Bone marrow (tissue), 2 donors: ENCODE measurements at places on chromosomes 13 and 19.
A peak's percentile ranks its signal among the peaks of the same experiment; 100 is the strongest.

- no peak for DNase-seq
Measured at GRCh38 chr19:8261347-8261746, 46.8 kb downstream of the CD320 start.

DNA sequence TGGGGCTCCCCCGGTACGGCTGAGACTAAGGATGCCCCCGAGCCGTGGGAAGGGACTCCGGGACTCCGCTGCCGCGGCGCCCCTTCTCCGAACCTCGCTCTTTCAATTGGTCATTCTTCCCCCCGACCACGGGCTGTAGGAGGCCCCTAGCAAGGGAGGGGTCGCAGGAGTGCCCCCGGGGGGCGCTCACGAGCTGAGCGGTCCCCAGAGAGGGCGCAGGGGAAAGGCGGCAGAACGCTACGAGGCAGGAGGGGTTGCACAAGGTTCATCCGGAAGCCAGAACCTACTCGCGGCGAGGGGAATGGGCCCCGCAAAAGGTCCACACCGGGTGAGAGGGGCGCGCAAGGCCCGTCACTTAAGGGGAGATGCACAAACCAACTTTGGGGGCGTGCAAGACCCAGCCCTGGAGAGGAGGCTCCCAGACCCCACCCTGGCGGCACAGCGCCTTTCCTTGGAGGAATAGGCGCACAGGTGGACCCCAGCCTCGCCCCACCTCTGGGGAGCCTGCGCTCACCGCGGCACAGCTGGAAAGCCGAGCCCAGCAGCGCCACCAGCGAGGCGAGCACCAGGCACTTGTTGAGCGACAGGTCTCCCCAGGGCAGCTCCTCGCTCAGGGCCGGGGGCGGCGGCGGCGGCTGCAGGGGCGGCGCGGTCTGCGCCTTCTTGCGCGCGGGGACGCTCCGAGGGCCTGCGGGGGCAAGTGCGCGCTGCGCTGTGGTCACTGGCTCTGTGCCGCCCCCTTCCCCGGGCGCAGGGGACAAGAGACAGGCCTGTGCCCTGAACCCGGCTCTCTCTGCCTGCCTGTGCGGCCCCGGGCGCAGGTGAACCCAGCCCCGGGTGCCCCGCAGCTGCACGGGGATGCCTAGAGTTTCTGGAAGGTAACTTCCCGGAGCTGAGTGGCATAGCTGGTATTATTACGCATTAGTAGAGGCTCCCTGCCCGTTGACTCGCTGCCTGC lies 2.8 kb downstream of the JSRP1 start:
- peak; percentile 18 for DNase-seq

DNA sequence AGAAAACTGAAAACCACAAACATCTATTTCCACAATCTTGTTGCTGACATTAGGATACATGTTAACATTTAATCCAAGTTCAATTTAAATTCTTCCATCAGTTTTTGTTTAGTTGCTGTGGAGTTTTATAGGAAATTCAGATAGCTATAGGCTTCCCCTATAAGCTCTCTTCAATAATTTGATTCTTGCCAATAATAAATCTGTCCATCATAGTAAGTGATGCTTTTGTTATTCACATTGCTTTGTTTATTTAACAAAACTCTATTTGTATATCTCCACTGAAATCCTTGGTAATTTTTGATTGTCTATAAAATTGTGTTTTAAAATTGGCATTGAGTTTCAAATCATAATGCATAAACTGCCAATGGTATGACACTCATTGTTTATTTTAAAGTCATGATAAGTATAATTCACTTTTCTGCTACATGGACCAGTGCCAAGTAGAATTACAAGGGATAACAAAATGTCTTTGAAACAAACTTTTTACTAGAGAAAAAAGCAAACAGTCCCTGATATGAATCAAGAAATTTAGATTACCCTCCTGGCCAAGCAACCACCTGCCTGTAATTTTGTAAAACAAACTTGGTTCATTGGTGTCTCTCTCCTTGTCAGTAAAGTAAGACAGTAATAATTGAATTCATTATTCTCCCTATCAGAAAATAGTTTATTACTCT lies 577.3 kb upstream of the GPC6 start:
- no peak for DNase-seq

GRCh38 chr13:70043685-70044084 lies 63.9 kb upstream of the ATXN8OS start:
- DNase-seq: no peak

DNA sequence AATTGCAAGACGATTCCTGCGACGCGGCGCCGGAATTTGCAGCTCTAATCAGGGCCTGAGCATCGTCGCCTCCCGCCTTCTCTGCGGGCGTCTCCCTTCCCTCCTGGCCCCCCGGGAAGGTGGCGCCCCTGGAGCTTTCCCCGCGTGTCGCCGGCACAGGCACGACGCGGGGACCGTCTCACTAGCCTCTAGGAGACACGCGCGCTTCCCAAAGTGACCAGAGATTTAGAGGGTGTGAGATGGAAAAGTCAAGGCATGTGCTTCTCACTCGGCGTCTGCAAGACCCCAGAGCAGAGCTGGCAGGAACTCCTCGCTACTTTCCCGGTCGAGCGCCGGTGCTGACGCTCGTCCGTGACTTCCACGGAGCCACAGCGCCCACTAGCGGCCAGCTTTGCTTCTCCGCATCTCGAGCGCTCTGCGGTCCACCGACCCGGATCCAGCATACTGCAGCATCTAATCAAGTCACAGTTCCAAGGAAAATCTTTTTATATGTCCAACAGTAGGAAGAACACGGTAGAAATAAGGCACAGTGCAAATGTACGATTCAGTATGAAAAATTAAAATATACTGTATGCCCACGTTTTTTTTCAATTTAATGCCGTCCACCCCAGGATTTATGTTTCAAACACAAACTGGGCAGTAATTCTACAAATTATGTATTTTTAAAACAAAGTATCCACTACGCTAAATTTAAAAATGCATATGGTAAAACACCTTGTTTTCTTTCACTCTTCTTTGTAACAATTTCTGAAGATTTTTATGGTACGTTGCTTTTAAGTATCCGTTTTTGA lies 977 bp upstream of the EFNB2 start:
- peak; percentile 76 for DNase-seq

DNA sequence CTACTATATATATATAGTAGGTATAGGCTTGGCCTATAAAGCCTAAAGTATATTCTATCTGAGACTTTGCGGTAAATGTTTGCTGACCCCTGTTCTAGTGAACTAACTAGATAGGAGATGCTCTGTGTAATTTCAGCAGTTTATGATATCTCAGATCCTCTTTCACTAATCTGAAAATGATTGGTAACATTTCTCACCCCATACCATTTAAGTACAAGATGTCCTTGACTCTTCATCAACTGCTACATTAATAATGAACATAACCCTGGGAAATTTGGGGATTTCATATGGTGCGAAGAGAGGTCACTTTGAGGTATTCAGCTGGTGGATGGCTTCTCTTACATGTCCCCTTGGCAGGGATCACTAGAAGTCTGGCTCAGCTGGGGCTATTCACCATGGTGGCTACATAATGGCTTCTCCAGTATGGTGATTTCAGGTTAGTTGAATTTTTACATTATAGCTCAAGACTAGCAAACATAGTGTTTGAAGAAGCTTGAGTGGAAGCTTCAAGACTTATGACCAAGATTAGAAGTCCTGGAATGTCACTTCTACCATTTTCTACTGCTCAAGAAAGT lies 103.6 kb upstream of the MYCBP2 start:
- no peak for DNase-seq

DNA sequence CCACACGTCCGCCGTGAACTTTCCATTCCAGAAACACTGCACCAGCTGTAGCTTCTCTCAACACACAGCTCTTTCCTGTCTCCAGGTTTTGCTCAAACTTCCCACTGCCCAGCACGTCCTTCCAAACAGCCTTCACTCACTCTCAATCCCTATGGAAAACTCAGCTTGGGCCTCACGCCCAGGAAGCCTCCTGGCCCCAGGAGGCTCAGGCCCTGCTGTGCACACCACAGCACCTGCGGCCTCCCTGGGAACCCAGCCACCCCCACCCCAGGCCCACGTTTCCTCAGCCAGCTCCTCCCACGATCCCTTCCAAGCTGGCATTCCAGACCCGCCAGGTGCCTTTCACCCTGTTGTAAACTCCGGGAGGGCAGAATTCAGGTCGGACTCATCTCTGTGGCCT lies 35.2 kb downstream of the C13orf46 start:
- no peak for DNase-seq

- DNase-seq: no peak
Measured at GRCh38 chr19:30314056-30314804, 58.0 kb upstream of the ZNF536 start.

DNA sequence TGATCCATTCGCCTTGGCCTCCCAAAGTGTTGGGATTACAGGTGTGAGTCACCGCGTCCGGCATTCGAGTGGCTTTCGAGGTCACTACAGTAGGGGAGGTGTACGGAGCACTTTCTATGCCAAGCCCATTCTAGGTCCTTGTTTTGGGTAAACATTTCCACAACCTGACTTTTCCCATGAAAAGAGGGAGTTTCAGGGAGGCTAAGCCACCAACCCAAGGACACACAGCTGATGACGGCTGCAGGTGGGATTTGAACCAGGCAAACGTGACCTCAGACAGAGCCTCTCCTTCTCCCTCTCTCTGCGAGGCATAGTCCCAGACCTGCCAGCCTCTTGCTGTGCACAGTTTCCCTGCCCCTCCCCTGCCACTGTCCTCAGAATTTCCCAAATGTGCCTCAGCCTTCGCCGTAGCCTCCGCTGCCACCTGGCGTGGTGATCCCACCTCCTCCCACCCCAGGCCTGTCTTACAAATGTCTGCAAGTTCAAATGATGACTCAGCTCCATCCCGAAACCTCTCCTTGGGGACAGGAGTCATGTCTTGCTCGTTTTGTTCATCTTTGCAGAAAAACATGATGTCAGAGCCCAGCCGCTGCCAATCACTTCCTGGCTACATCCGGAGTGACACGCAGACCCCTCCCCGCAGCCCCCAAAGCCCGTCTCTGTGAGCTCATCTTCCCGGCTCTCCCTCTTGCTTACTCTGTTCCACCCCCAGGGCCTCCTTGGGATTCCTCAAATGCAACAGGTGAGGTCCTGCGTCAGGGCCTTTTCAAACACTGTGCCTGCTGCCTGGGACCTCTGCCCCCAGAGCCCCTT lies 6.6 kb upstream of the GADD45B start:
- peak; percentile 91 for DNase-seq

- no peak for DNase-seq
Measured at GRCh38 chr13:23766283-23766682, 122.9 kb downstream of the MIPEP start.

DNA sequence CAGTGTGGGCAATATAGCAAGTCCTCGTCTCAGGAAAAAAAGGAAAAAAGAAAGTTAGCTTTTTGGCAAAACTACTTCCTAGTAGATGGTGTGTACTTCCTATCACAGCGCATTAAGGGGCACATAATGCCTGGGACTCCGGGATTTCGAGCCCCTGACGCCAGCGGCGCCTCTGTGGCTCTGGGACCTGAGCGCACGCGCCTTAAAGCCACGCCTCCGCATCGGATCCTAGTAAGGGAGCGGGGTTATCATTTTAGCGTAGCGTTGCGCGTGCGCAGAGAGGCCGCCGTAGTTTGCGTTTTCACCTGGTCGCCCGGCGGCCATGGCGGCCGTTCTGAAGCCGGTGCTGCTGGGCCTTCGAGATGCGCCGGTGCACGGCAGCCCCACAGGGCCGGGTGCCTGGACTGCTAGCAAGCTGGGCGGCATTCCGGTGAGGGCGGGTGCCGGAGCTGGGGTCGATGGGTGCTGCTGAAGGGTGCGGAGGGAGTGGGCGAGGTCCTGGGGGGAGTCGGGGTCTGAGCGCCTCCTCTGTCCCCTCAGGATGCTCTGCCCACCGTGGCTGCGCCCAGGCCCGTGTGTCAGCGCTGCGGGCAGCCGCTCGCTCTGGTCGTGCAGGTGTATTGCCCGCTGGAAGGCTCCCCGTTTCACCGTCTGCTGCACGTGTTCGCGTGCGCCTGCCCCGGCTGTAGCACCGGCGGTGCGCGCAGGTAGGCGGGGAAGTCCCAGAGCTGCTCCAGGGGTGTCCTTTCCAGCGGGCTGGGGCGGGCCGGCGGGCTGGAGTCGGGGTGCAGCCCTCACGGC lies at the start of gene PDCD2L:
PDCD2L (plus strand) TSS at position 291 of the 801 bp plus-strand sequence; CDS start at position 323, 32 bp downstream.
- DNase-seq: peak; percentile 55

DNA sequence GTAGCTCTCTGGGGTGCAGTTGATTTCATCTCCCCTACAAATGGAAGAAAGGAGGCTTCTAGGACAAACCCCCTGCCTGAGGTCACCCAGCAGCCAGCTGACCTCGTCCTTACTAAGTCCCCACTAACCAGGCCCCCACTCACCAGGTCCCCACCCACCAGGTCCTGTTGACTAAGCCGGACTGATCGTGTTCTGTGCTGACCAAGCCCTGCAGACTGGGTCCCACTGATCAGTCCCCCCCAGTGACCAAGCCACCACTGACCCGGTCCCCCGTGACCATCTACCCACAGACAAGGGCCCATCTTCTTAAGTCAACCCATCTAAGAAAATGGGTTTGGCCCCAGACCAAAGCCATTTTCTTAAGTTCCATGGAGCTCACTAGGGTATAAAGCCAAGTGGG lies 36.8 kb upstream of the TPM4 start:
- no peak for DNase-seq

- no peak for DNase-seq
Measured at GRCh38 chr13:112885782-112886268, 83.2 kb upstream of the MCF2L start.

DNA sequence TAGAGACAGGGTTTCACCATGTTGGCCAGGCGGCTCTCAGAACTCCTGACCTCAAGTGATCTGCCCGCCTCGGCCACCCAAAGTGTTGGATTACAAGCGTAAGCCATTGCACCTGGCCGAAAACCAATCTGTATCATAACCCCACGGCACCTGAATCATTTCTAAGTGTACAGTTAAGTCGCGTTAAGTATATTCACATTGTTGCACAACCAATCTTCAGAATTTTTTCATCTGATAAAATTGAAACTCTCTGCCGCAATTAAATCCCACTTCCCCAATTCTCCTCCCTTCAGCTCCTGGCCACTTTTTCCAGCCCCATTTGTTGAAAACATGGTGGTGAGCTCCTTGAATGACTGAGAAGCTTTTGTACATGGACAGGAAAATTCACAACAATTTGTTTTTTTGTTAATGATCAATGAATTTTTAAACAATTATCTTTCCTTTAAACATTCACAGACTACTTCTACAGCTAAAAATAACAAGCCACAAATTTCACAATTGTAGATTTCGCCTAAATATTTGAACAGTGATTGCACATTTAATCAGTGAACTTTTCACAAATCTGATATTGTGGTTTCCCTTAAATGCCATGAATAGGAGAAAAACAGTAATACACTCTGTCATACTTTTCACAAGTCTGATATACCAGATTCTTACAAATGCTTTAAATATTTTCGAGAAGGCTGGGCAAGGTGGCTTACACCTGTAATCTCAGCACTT lies 13.8 kb downstream of the FGF21 start:
- no peak for DNase-seq

DNA sequence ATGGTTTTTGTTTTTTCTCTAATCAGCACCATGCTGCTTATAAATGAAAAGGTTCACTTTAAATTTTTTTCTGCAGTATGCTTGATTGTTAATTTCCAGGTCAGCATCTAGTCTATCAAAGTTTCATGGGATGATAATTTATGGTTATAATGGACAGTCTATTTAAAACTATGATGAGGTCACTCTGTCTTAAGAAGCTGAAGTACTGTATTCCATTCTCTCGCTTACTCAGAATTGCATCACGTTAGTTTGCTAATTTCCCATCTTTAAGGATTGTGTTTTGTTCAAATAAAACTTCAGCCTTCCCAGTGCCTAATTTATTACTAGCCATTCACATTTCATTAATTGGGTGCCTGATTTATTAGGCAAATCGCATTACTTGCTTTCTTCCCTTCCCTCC lies 94.3 kb downstream of the GPC6 start:
- no peak for DNase-seq

- no peak for DNase-seq
Measured at GRCh38 chr13:113557013-113557412, 27.5 kb upstream of the TFDP1 start.
